ENCODE measurements at places on chromosomes 1 and 21.

DNA sequence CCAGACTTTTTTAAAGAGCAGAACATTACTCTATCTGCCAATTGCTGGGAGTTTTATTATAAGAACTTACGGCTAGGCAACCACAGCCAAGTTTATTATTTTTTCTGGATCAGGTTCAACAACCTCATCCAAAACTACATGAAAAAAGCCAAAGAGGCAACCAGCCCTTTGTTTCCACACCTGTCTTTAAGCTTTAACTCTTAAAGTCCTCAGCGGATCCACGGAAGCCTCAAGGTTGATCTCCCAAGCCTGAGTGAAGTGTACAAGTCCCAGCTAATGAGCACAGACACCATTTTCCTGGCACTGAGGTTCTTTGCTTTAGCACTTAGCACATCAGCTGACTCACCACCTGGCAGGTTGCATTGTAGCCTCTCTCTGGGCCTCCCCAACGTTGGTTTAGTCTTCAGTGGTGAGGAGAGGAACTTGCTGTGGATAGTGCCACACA is 143.1 kb downstream of the TGFBR3 start:
- DNase-seq, result no peak

DNA sequence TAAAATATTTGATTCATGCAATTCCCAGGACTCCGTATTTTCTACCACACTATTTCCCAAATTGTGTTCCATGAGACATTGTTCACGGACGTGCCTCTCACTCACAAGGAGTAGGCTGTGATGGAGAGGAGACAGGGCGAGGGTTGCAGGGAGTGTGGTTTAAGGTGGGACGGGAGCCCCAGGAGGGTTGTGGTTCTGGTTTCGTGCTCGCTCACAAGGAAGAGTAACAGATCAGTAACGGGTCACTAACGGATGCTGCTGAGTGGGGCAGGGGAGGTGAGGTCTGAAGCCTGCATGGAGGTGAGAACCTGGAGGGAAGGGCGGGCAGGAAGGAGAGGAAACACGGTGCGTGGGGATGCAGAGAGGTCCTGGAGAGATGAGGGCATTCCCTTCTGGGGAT is 28.8 kb downstream of the TFF3 start:
- DNase-seq, result no peak

DNA sequence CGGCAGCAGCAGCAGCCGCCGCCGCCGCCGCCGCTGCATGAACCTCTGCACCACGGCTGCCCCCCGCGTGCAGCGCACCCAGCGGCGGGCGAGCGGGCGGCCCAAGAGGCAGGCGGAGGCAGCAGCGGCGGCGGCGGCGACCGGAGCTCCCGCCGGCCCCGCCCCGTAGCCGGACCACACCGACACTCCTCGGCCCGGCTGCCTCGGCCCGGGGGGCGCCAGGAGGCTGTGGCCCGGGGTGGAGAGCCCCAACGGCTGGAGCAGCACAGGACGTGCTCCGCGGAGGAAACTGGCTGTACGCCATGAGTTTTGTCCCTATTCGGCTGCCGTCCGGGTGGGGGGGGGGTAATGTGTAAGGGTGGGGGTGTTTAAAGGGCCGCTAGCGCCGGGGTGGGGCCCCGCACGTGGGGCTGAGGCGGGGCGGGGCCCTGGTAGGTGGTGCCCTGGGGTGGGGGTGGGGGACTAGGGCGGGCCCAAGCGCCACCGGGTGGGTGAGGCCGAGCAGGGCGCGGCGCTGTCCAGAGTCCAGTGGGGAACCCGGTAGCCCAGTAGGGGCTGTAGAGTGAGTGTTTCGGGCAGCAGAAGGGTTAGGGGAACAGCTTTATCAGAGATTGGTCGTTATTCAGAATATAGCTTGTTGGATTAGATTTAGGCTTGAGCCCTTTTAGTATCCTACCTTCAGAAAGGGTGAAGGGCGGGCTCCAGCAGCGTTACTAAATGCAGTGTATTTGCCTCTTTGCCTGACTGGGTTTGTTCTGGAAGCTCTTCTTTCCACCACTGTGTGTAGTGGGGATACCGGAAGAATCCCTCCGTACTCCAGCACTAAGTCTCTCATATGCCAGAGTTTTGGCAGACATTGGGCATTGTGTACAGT is at the start of gene FAM78B:
Gene FAM78B, minus strand, starts transcription at position 304 of the 874 bp plus-strand sequence. CDS start 753 bp downstream, outside the sequence.
- DNase-seq, result no peak

DNA sequence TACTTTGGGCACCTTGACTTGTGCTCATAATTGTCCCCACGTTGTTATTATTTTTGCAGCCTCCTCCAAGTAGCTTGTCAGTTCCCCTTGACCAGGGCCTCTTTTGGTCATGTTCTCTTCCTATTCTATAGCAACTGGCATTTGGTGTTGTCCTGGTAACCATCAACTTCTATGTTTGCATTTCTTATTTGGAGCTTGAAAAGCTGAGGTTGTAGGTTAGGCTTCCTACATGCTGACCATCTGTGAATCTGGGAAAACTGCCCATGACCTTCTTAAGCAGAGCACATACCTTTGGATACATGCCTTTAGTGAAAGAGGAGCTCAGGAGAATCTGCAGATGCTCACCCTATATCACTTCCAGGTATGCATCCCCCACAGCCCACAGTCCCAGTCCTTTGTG is 160.8 kb downstream of the HHAT start:
- DNase-seq, result no peak

- DNase-seq, result no peak
Measured at GRCh38 chr1:207860531-207860930, 50.4 kb downstream of the CD34 start.

DNA sequence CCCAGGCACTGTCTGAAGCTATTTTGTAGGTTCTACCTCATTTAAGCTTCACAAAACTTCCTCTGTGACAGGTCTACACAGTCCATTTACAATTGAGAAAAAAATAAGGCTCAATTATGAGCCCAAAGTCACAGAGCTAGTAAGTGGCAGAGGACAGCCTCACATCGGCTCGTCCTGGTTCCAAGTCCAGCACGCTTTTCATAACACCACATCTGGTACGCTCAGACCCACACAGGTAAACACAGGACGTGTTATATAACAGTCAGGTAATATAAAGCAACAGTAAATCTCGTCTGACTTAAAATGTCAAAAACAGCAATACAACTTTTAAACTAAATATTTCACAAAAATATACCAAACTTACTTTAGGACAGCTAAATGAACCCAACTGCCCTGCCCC is 13.1 kb downstream of the JAK1 start:
- no peak for DNase-seq

- DNase-seq, result no peak
Measured at GRCh38 chr1:8854240-8854639, 24.2 kb downstream of the ENO1 start.

DNA sequence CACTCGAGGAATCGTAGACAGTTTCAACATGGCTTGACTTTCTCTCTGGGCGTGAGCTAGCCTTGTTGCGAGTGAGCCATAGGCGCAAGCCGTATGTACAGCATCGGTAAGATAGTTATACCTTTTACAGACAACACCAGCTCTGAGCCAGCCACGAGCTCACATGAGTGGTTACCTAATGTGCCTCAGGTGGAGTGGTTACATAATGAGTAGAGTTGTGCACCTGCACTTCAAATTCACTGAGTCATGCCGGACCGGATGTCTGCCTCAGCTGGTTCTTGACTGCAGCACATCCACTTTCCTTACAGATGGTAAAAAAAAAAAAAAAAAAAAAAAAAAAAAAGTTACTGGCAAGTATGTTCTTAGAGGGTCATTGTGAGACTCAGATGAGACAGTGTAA is 360.4 kb upstream of the NR5A2 start:
- DNase-seq, result no peak

DNA sequence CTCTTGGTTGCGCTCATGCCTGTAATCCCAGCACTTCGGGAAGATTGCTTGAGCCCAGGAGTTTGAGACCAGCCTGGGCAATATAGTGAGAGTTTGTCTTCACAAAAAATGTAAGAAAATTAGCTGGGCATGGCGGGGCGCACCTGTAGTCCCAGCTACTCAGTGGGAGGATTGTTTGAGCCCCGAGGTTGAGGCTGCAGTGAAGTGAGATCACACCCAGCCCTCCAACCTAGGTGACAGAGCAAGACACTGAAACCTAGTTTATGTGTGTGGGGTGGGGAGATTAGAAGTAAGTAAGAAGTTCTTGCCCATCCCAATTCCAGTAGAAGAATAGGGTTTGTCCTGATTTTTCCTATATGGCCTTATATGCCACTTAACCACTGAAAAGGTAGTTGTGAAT is 2.0 kb downstream of the RPL5 start:
- no peak for DNase-seq

DNA sequence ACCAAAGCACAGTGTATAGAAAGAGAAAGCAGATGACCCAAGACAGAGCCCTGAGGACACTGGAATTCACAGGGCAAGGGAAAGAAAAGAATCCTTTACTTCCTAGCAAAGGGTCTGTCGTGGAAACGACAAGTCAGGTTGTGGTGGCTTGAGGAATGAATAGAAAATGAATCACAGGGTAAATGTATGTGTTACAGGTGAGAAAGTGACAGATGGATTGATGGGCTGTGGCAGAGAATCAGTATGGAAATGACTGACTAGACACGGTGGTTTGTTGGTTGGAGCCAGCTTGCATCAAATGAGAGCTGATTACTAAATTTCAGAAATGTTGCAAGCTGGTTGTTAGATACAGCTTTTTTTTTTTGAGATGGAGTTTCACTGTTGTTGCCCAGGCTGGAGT is 46.9 kb downstream of the PTP4A2 start:
- no peak for DNase-seq

- no peak for DNase-seq
Measured at GRCh38 chr1:25568090-25568833, 24.9 kb downstream of the LDLRAP1 start.

DNA sequence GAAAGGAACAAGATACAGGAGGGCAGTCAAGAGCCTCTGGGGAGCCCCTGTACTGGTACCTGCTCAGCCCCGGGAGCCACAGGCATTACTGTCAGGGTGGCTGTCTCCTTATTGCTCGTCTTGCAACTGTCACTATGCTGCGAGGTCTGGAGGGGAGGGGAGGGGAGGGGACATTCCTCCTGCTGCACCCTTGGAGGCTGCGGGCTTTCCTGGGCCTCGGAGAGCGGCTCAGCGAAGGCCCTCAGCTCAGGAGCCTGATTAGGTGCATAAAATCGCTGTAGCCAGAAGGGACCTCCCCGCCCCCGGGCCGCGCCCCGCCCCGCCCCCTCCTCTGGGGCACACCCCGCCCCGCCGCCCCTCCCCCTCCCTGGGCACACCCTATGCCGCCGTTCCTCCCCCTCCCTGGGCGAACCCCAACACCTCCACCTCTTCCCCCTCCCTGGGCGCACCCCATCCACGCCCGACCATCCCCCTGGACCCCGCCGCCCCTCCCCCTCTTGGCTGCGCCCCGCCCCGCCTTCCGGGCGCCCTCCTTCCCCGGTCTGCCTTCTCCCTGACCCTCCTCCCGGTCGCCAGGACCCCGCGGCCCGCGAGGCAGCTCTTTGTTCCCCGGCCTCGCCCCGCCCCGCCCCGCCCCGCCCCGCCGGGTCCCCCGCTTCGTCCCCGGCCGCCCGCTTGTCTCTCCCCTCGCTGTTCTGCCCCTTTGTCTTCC is 35.5 kb downstream of the CACHD1 start:
- DNase-seq, result no peak

- peak; percentile 85 for DNase-seq
Measured at GRCh38 chr1:201348211-201348566, 29.3 kb downstream of the TNNT2 start.

DNA sequence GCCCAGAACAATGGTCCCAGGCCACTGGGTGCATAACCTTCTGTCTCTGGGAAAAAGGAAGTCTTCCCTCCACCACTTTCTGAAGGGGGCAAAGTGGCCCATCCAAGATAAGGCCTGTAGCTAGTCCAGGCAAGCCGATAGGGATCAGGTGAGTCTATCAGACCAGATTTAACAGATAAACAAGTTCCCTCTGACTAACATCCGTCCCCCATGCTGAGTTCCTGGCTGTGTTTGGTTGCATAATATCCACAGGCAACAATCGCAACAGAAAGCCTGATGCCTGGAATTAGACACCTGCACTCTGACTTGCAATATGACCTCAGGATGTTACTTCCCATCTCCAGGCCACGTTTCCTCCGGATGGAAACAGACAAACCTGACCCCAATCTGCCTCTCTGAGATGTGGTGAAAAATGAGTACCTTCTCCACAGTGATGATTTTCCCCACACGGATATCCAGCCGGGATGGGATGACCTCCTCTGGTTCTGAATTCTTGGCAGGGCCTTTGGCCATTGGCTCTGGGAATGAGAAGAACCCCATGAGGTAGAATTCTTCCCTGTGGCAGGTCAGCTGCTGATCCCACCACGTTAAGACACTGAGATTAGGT is 36.4 kb downstream of the YARS1 start:
- DNase-seq, result no peak

DNA sequence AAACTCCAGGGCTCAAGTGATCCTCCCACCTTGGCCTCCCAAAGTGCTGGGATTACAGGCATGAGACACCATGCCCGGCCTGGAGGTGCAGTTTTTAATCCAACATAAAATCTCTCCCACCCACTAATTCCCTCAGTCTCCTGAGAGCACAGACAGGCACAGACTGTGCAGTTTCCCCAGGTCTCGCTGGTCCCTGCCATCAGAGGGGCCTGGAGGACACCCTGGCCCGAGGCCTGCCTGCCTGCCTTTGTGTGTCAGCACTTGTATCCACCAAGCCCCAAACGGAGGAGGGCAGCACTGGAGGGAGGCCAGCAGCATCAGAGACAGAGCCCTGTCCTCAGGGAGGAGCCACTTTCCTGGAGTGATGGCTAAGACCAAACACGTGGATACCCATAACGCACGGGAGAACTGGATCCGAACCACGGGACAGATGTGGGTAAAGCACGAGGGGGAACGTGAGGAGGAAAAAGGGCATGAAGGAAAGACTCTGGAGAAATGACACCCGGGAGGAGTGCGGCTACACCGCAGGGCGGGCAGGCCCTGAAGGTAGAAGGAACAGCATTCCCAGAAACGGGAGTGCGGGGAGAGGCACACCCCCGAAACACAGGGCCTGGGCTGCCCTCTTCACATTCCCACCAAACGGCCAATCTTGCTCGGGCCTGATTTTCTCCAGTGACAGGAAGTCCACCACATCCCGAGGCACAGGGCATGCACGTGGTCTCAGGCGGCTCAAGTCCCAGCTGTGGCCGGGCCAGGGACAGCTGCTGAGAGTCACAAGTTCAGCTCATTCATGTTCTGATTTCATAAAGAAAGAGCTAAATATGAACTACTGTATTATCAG is 29.7 kb downstream of the NPHP4 start:
- no peak for DNase-seq

DNA sequence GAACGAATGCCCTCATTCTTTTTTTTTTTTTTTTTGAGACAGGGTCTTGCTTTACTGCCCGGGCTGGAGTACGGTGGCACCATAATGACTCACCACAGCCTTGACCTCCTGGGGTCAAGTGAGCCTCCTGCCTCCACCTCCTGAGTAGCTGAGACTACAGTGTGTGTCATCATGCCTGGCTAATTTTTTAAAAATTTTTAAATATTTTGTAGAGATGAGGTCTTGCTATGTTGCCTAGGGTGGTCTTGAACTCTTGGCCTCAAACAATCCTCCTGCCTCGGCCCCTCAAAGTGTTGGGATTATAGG is 69.4 kb downstream of the ALG14 start:
- no peak for DNase-seq

- DNase-seq, result no peak
Measured at GRCh38 chr1:245091171-245091621, 63.6 kb upstream of the KIF26B start.

GRCh38 chr1:26359981-26360806 is 6.3 kb upstream of the CRYBG2 start:
- DNase-seq, result no peak
